ENCODE measurements at places on chromosomes 13 and 19.

- DNase-seq, result no peak
Observed at GRCh38 chr19:9671655-9672054, 3.2 kb downstream of the ZNF562 start.

DNA sequence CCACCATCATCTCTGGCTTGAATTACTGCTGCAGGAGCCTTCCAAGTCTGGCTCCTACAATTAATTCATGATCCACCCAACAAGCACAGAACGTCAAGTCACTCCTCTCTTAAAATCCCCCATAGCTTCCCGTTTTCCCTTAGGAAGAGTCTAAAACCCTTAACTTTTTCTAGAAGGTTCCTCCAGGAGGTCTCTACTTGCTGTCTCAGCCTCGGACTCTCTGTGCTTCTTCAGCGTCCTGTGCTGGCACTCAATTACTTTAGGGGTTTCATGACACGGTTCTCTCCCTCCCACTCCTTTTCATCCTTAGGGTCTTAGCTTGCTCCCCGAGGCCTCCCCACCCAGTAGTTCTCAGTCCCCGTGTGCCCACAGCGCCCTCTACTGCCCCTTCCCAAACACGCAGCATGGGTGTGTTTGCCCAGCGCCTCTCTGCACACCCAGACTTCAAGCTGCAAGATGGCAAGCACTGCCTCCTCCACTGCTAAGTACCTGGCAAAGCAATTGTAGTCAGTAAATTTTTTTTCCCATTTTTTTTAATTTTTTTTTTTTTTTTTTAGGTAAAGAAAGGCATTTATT lies 25.8 kb upstream of the MAP3K10 start:
- peak; percentile 50 for DNase-seq

DNA sequence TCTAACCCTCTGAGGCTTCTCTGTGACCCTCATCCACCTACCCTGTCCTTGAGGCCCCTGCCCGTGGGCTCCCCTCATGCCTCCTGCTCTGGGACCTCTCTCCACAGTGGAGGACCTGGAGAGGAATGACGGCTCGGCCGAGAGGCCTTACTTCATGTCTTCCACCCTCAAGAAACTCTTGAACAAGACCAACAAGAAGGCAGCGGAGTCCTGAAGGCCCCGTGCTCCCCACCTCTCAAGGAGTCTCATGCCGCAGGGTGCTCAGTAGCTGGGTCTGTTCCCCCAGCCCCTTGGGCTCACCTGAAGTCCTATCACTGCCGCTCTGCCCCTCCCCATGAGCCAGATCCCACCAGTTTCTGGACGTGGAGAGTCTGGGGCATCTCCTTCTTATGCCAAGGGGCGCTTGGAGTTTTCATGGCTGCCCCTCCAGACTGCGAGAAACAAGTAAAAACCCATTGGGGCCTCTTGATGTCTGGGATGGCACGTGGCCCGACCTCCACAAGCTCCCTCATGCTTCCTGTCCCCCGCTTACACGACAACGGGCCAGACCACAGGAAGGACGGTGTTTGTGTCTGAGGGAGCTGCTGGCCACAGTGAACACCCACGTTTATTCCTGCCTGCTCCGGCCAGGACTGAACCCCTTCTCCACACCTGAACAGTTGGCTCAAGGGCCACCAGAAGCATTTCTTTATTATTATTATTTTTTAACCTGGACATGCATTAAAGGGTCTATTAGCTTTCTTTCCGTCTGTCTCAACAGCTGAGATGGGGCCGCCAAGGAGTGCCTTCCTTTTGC lies 10.8 kb upstream of the ILF3 start:
- DNase-seq, result no peak

DNA sequence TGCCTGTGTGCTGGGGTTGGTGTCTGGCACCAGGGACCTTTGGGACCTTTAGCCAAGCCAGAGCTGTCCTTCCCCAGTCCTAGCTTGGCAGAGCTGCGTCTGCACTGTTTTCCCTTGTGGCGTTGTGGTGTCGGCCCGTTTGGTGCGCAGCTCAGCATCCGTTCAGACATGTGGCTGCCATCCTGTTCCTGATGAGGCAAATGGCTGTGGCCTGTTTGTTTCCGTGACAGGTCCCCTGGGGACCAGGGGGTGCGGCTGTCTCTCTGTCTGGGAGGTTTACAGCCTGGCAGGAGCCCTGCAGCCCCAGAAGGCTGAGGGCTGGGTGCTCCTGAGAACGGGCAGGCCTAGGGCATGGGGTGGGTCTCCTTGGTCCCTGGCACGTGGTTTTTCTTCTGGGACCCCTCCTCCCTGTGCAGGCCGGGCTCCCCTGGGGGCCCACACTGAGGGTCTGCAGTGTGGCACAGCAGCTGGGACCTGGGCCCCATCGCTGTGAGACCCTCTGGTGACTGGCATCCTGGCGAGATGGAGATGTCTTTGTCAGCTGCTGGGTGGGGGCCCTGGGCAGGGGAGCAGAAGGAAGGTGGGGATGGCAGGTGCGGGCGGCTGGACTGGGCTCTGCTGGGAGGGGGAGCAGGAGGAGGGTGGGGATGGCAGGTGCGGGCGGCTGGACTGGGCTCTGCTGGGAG lies 4.0 kb downstream of the SPPL2B start:
- no peak for DNase-seq

DNA sequence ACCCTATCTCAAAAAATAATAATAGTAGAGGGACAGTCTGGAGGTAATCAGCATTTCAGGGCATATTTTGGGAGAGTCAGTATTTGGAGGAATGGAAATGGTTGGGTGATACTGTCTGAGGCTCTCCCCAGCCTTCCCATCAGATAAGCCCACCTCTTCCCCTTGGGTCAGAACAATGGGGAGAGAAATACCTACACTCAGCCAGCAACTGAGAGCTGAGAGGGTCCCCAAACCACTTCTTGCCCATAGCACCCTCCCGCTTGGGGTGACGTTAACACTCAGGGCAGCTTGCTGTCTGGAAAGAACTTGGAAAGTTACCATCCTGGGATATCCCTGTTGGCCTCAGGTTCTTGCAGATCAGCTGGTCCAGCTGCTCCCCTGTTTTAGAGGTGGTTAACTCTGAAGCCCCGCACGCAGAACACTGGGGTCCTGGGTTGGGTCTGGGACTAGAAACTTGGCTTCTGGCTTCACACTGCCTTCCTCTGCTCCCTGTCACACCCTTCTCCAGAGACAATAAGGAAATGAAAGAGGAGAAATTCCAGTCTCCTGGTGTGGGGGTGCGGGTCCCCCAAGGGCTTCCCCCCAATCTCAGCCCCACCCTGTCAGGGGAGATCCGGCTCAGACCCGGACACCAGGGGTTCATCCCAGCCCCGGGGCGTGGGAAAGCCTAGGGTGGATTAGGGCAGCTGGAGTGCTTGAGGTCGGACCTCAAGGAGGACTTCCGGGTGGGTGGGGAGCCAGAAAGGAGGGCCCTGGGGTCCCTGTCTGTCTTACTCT lies 2.5 kb downstream of the FOXA3 start:
- no peak for DNase-seq

DNA sequence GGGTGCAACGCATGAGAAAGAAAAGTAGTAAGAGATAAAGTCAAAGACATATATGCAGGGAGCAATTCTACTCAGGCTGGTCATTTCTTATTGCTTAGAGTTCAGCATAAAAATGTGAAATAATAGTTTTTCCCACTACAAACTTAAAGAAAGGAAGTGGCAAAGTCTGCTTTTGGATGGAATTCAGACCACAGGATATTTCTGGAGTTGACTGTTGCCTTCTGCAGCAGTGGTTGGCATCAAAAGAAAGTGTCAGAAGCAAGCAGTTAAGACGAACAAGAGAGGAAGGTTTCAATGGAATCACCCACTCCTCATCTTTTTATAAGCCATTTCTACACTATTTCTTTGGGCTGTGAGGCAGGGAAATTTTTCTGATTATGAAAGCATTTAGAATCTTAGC lies 36.2 kb upstream of the TRPC4 start:
- DNase-seq, result no peak

- DNase-seq, result no peak
Observed at GRCh38 chr13:107466326-107467099, 748.8 kb downstream of the LIG4 start.

DNA sequence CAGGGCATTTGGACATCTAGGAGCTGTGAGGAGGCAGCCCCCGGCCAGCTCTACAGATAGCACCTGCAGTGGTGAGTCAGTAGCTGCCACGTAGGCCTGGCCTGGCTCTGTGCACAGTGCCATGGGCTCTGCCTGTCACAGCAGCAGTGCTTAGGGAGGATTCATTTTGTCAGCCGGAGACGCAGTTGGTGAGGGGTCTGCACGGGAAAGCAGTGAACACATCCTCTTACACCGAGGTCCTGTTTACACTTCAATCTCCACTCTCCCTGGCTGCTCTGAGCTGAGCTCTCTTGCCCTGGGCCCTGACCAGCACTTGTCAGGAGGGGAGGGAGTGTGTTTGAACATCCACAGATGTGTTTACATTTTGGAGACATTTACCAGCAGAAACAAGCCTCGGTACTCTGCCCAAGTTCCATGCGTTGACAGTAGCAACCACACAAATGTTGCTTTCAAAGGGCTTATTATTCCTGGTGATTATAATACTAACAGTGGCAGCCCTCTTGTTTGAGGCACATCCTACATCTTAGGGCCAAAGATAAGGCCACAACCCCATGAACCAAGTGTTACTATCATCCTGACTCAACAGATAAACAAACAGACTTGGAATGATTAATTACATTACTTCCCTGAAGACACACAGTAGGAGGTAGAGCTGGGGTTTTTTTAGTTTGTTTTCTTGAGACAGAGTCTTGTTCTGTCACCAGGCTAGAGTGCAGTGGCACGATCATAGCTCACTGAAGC lies 148.9 kb downstream of the USP12 start:
- no peak for DNase-seq

DNA sequence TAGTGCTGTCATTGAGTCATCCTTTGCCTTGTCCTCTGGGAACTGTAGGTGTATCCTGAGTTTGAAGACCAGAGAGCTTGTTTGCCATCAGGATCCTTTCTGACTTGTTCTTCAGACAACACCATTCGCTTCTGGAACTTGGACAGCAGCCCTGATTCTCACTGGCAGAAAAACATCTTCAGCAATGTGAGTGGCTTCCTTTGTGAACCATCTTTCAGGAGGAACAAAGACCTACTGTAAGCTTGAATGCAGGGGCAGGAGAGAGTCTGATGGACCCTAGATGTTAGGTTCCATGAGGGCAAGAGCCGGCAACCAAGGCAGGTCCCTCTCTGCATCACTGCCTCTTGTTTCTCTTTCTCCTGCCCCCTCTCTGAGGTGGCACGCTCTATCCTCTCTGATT lies 26.7 kb downstream of the WDR62 start:
- DNase-seq, result no peak

DNA sequence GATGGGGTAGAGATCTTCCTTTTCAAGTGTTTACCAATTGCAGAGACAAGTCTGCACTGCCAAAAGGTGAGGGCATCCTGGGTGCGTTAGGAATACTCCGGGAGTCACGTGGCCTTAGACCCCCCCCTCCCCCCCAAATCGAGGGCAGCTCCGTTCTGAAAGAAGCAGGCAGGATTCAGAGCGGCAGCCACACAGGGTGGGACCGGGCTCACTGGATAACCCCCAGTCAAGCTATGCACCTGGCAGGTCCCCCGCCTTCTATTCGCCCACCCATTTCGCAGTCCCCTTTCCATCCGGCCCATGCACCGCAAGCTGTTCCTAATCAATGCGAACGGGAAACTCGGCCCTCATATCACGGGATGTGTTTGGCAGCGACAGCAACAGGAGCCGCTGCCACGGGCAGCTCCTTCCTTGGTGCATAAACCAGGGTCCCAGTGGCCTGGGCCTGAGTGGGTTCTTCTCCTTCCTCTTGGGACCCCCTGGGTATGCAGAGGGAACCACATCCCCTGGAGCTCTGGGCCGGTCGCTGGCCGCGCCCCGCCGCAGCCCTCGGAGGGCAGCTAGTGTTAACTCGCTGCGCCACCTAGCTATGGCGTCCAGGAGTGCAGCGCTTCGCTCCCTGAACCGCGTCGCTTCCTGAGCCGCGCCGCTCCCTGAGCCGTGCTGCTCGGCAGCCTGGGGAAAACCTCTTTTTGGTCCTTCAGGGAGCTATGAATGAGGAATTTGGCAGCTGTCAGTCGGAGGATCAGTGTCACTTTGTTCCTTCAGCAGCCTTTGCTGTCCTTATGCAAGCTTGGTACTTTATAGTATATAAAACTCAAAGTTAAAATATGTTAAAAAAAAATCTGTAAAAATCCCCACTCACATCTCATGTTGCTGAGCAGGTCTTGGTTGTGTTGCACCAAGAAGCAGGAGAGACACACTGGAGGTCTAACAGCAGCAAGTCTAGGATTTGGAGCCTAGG lies 41.4 kb downstream of the LYL1 start:
- DNase-seq, result peak; percentile 68

- no peak for DNase-seq
Observed at GRCh38 chr13:99226513-99226912, 25.9 kb downstream of the UBAC2 start.

GRCh38 chr19:50003810-50004419 lies 21.3 kb downstream of the VRK3 start:
- DNase-seq, result no peak

DNA sequence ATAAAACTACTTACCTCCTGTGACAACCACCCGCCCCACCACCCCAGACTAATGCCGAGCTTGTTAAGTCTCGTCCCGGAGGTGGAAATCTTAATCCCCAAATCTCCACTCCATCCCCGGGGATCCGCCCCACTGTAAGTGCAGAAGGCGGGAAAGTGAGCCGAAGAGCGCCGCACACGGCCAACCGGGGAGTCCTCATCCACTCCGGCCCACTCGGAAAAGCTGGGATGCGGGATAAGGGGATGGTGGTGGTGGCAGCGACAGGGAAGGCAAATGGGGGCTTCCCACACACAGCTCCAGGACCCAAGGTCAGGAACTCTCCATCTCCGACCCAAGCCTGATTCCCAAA lies 621 bp downstream of the FBL start:
- DNase-seq, result no peak

DNA sequence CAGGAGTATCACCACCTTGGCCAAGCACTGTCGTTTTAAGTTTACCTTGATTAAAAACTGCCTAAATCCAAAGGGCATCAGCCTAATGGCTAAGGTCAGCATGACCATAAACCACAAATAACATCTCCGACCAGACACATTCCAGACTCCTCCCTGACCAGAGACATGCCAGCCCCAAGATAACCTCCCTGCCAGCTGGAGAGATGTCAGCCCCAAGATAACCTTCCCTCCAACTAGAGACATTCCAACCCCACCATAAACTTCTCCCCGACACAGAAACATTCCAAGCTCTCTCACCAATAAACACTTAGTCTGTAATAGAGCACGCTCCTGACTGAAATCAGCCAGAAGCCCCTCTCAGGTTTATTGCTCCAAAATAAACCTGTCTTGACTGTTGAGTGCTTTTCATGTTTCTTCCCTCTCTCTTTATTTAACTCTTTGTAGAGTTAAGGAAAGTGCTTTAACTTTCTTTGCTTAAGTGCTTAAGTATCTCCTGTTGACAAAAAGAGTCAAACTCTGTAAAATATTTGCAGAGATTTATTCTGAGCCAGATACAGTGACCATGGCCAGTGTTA lies 36.5 kb downstream of the WDR87 start:
- no peak for DNase-seq

Data from stimulated activated CD8-positive, alpha-beta memory T cell treated with anti-CD3 and anti-CD28 coated beads, Interleukin-4, amount 100 ng/mL, for 24 hours (primary cell).